ENCODE measurements at places on chromosomes 12 and 14.

GRCh38 chr12:24418157-24418556 lies 468.7 kb upstream of the SOX5 start:
- no peak for DNase-seq

DNA sequence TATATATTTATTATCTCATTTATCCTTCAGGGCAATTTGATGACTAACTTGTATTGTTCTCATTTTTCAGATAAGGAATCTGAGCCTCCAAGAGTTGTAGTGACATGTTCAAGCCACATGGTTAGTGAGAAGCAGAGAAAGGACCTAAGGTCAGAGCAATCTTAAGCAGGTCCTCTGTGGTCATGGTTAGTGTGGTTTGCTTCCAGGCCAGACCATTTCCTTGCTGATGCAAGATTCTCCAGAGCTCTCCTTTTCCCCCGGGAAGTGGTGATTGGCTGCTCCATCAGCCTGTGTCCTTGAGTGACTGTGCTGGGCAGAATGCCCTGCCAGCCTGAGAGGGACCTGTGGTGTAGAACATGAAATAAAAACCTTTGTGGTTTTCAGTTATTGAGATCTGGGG lies 141.3 kb downstream of the KTN1 start:
- DNase-seq = no peak

DNA sequence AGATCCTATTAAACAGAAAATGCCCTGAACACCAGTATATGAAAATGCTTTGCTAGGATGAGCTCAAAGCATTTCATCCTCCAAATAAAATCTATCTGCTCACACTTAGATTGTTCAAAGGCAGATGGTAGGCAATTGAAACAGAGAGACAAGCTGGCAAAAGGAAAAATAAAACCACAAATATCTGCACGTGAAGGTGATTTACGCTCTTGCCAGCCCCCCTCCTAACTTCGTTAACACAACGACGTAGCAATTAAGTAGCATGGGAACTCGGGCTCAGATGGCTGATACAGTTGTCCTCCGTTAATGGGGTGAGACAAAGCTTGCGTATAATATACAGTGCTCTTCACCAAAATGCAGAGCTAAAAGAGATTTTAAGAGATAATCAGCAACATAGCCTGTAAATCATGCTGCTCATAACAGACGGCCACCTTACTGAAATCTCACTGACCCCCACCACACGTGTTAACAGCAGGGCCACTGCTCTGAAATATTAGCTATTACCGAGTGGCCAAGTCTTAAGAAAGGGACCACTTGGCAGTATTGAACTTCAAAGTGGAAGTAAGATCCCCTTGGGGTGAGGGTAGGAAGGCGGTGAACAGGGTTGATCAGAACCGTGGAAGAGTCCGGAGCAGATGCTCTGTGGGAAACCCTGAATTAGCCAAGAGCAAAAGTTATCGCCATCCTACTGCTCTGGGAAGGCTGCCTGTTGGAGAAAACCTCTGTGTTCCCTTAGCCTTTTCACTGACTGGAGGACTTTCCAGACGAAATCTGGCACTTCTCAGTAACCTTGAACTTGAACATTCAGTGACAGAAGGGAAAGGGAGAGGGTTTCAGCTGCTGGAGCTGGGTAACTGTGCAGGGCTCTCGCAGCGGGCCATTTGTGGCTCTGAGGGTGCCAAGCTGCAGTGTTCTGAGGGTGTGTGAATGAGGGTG lies 23.1 kb downstream of the ETV6 start:
- DNase-seq = peak; percentile 53

DNA sequence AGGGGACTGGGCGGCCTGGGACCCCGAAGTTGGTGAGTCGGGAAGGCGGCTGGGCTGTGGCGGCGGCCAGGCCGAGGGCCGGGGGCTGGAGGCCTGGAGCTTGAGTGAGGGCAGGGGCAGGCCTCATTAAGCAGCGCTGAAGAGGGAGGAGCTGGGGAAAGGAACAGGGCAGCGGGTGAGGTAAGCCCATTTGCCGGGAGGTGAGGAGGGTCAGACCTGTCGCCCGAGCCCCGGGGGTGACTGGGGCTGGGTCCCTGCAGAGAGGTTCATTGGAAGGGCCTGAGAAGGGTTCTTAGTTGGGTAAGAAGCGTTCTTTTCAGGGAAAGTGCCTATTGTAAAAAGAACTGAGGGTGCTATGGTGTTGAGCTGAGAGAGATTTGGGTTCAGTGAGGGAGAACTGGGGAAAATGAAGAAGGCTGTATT lies 441 bp downstream of the RAB5B start:
- peak; percentile 61 for DNase-seq

GRCh38 chr12:31440134-31440533 lies 114.2 kb upstream of the SINHCAF start:
- no peak for DNase-seq

- no peak for DNase-seq
These were observed 90.9 kb downstream of the BMP4 start for GRCh38 chr14:53865711-53866110.

GRCh38 chr14:32986791-32987540 lies 48.3 kb downstream of the NPAS3 start:
- DNase-seq = no peak

- DNase-seq = peak; percentile 77
These were observed 21.3 kb downstream of the GCH1 start for GRCh38 chr14:54881235-54881760.

GRCh38 chr12:89051065-89051677 lies 301.1 kb downstream of the DUSP6 start:
- peak; percentile 64 for DNase-seq

- no peak for DNase-seq
These were observed 233.2 kb downstream of the DACT1 start for GRCh38 chr14:58870961-58871360.

GRCh38 chr14:22671622-22672021 lies 27.5 kb upstream of the OR6J1 start:
- DNase-seq = peak; percentile 22

GRCh38 chr12:10720974-10721650 lies 2.0 kb downstream of the YBX3 start:
- no peak for DNase-seq

- no peak for DNase-seq
These were observed 86.9 kb downstream of the FSCB start for GRCh38 chr14:44420226-44420625.

DNA sequence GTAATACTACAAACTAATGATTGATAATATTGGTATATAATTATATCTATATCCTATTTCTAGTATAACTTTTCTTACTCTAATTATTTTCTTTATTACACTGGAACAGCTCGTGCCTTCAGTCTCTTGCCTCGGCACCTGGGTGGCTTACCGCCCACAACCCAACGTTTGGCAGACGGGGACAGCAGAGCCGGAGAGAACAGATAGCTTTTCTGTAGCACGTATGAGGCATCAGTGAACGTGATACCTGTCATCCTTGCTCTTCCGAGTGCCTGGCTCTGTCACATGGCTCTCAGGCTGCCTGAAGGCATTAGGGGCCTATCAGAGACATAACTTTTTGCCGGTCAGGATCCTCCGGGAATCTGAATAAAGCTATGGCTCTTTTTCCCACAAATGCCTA lies 5.5 kb downstream of the PUS1 start:
- no peak for DNase-seq

Measured in inflammatory macrophage treated with lipopolysaccharide for 4 hours (primary cell).